ENCODE measurements at places on chromosomes 12 and 14.

GRCh38 chr12:19483727-19484126, 44.4 kb downstream of the AEBP2 start:
- no peak for DNase-seq

DNA sequence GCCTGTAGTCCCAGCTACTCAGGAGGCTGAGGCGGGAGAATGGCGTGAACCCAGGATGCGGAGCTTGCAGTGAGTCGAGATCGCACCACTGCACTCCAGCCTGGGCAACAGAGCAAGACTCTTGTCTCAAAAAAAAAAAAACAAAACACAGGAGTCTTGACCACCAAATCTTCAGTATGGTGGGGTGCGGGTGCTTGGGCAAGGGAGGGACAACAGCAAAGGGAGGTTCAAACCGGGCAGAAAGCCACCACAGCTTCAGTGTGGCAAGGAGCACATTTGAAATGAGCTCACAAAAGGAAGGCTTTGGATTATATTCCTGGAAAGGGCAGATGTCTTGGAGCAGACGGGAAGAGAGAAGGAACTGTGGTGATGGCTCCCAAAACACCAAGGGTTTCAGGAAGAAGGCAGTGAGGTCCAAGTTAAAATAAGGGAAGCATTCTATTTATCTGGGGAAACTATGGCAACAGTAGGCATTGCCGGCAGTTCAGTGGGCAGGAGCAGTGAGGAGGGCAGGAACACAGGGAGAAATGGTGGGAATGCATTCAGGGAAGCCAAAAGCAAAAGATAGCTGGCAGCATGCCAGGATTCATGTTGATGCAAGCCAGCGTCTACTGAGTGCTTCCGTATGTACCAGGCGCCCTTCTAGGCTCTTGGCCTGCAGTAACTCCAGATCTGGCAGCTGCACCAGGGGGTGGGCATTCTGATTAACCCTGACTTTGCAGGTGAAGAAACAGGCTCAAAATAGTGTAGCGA, 51.0 kb upstream of the SRSF5 start:
- DNase-seq, result no peak

DNA sequence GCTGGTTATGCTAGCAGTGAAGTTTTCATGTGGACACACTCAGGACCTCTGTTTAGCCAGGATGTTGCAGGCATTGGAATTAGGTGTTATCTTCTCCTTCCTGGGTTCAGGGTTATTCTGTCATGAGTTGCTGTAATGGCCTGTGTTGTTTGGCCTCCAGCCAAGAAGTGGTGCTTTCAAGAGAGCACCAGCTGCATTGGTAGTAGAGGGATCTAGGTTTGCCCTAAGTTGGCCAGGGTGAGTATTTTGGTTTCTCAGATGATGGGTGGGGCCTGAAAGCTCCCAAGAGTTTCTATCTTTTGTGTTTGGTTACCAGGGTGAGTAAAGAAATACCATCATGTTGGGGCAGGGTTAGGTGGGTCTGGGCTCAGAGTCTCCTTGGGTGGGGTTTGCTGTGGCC, 2.7 kb upstream of the GZMH start:
- no peak for DNase-seq

- DNase-seq, result no peak
Observed at GRCh38 chr12:64171715-64172114, 50.4 kb downstream of the KICS2 start.
